SJSA1 (cell line): ENCODE measurements at places on chromosomes 12 and 14. TPM values are rescaled to one million over a fixed set of nuclear protein-coding genes. Genes with fewer than 3 reads are reported as not detected.

FAR2 gene
- 1.5 and 1.7 TPM in 2 replicates for total RNA-seq

GNG2 gene
- total RNA-seq = 13.1 and 23.2 TPM in 2 replicates

PTPRQ gene
- total RNA-seq = 0.47 and 1.1 TPM in 2 replicates

CMKLR1 gene
- not detected in 2 replicates for total RNA-seq

POTEG gene
- total RNA-seq = not detected in 2 replicates

NRXN3 gene
- total RNA-seq = 1.0 and 6.5 TPM in 2 replicates

E2F7 gene
- total RNA-seq = 11.6 and 22.1 TPM in 2 replicates

LRRC43 gene
- not detected in 2 replicates for total RNA-seq

FGF6 gene
- not detected in 2 replicates for total RNA-seq

BMP4 gene
- 1.8 and 3.4 TPM in 2 replicates for total RNA-seq

ADCY6 gene
- total RNA-seq = 20.6 and 22.9 TPM in 2 replicates

NEUROD4 gene
- not detected in 2 replicates for total RNA-seq

AICDA gene
- total RNA-seq = not detected in 2 replicates

GPR65 gene
- total RNA-seq = 1.9 and 2.2 TPM in 2 replicates

WNT1 gene
- not detected in 2 replicates for total RNA-seq

FBLN5 gene
- 5.1 and 18.7 TPM in 2 replicates for total RNA-seq

GPRC5D gene
- total RNA-seq = not detected in 2 replicates

NGB gene
- total RNA-seq = not detected in 2 replicates

LETMD1 gene
- 28.5 and 43.0 TPM in 2 replicates for total RNA-seq

BLTP3B gene
- 17.4 and 33.7 TPM in 2 replicates for total RNA-seq

NANOG gene
- total RNA-seq = not detected in 2 replicates

RAD9B gene
- 1.2 TPM in 1 of 2 replicates, not detected in the other for total RNA-seq

P2RX2 gene
- total RNA-seq = not detected in 2 replicates

VASH1 gene
- 0.13 TPM in 1 of 2 replicates, not detected in the other for total RNA-seq

SMOC1 gene
- not detected in 2 replicates for total RNA-seq

RHOJ gene
- 0.32 and 2.8 TPM in 2 replicates for total RNA-seq

SDR9C7 gene
- total RNA-seq = not detected in 2 replicates

PCED1B gene
- total RNA-seq = 0.39 and 13.1 TPM in 2 replicates

PRH2 gene
- not detected in 2 replicates for total RNA-seq

B3GNT4 gene
- not detected in 2 replicates for total RNA-seq

CEP170B gene
- total RNA-seq = 5.9 and 9.3 TPM in 2 replicates

PRIMA1 gene
- total RNA-seq = not detected in 2 replicates

KRT78 gene
- total RNA-seq = 0.21 TPM in 1 of 2 replicates, not detected in the other

TRIP11 gene
- 16.0 and 25.0 TPM in 2 replicates for total RNA-seq

HOTAIR gene
- 11.1 and 13.5 TPM in 2 replicates for total RNA-seq

TESPA1 gene
- total RNA-seq = 0.05 TPM in 1 of 2 replicates, not detected in the other

SPIC gene
- not detected in 2 replicates for total RNA-seq

FUT8 gene
- 69.2 and 78.0 TPM in 2 replicates for total RNA-seq

LIMA1 gene
- total RNA-seq = 156 and 199 TPM in 2 replicates

PKP2 gene
- total RNA-seq = 28.6 and 29.9 TPM in 2 replicates

ASCL1 gene
- total RNA-seq = not detected in 2 replicates

A2M gene
- 0.50 and 0.55 TPM in 2 replicates for total RNA-seq

C12orf54 gene
- 0.53 TPM in 1 of 2 replicates, not detected in the other for total RNA-seq

DLK1 gene
- total RNA-seq = not detected in 2 replicates

GZMH gene
- total RNA-seq = not detected in 2 replicates

PYGL gene
- total RNA-seq = 32.5 TPM in 2 replicates

LRP1-AS gene
- total RNA-seq = not detected in 2 replicates

CTSG gene
- not detected in 2 replicates for total RNA-seq

FGD4 gene
- total RNA-seq = 1.5 and 2.8 TPM in 2 replicates

ZC2HC1C gene
- 0.34 and 5.5 TPM in 2 replicates for total RNA-seq

REP15 gene
- 0.94 and 1.1 TPM in 2 replicates for total RNA-seq

CACNA2D4 gene
- total RNA-seq = not detected in 2 replicates

PNMA1 gene
- total RNA-seq = 16.7 and 21.6 TPM in 2 replicates

PPM1H gene
- 8.5 and 9.6 TPM in 2 replicates for total RNA-seq

CYP27B1 gene
- total RNA-seq = 12.9 and 21.9 TPM in 2 replicates

CCT2 gene
- 365 and 382 TPM in 2 replicates for total RNA-seq

SLC8B1 gene
- 9.4 and 27.4 TPM in 2 replicates for total RNA-seq

TEDC1 gene
- 22.1 and 38.8 TPM in 2 replicates for total RNA-seq
